Activated gamma-delta T cell treated with Interleukin-2 at 50 U/mL for 16 hours (primary cell): ENCODE measurements at places on chromosomes 3 and 15.

DNA sequence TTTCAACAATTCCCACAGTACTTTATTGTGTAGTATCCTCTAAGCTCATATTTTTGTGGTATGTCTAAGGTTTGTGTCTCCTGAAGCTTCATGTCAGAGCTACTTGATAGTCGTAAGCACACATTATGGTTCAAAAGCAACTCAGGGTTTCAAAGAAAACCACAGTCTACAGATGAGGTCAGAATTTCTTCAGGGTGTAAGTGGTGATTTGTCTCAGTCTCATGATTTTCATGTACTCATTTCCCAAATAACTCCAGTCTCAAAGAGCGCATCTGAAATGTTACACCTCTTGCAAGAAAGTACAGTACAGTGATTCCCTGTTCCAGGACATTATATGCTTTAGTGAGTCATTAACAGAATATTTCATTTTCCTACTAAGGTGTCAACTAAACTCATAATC is 47.5 kb upstream of the SSR3 start:
- DNase-seq = no peak

GRCh38 chr3:100311011-100311410 is 23.5 kb upstream of the NIT2 start:
- DNase-seq = no peak

- DNase-seq = no peak
Observed at GRCh38 chr15:50418041-50418583, 6.1 kb upstream of the USP8 start.

DNA sequence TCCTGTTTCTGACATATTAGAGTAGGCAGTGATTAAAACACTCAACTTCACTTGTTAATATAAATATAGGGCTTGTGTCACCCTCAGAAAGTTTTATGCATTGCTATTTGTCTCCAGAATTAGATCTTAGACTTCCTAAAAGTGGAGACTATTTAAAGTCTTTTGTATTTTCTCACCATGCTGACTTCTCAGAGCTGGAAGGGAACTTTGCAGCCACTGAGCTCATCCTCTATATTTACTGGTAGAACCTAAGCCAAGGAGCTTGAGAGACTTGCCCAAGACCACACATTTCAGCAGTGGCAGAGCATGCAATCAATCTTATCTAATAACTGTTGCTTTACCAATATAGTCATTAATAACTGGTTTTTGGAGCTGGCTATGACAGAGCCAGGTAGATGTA is 53.2 kb downstream of the STAC start:
- no peak for DNase-seq

- no peak for DNase-seq
Observed at GRCh38 chr3:127984241-127984975, 67.8 kb upstream of the SEC61A1 start.

DNA sequence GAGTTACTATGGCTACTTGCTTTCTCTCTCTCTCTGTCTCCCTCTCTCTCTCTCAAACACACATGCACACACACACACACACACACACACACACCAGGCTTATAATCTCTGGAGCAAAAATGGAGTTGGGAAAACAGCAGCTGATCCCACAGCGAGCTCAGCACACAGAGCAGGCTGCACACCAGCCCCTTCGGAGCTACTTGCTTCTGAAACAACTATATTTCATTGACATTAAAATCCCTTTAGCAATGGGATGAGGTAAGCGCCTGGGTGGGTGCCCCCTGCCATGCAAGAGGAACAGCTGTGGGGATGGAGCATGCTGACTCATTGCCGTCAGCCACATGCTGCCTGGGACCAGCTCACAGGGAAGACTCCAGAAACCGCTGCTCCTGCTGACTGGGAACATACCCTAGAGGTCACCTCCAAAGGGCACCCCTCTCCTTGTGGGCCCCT is 45.7 kb downstream of the B3GNT5 start:
- DNase-seq = no peak

DNA sequence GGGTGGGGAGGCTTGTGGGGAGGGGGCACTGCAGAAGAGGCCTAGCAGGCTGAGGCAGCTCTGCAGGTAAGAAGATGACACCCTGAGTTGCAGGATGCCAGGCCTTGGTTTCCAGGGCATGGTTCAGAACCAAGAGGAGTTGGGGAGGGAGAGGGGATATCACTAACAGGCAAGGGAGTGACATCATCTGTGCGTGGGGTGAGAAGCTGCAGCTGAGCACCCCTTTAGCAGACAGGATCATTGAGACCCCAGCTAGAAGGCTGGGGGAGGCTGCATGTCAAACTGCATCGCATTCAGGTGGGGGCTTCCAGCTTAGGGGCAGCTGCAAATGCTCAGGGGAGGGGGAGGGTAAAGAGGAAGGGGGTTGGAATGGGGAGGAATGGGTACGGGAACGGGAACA is 23.0 kb downstream of the CACNA2D2 start:
- no peak for DNase-seq
